ENCODE measurements at places on chromosomes 1 and 21. TPM values are rescaled to one million over a fixed set of nuclear protein-coding genes. Genes with fewer than 3 reads are reported as not detected.

GRCh38 chr1:70156529-70157120, 48.8 kb downstream of the LRRC40 start:
- DNase-seq = no peak

- DNase-seq = peak; percentile 54
These were observed 19.7 kb downstream of the ACBD6 start for GRCh38 chr1:180482425-180483275.

DNA sequence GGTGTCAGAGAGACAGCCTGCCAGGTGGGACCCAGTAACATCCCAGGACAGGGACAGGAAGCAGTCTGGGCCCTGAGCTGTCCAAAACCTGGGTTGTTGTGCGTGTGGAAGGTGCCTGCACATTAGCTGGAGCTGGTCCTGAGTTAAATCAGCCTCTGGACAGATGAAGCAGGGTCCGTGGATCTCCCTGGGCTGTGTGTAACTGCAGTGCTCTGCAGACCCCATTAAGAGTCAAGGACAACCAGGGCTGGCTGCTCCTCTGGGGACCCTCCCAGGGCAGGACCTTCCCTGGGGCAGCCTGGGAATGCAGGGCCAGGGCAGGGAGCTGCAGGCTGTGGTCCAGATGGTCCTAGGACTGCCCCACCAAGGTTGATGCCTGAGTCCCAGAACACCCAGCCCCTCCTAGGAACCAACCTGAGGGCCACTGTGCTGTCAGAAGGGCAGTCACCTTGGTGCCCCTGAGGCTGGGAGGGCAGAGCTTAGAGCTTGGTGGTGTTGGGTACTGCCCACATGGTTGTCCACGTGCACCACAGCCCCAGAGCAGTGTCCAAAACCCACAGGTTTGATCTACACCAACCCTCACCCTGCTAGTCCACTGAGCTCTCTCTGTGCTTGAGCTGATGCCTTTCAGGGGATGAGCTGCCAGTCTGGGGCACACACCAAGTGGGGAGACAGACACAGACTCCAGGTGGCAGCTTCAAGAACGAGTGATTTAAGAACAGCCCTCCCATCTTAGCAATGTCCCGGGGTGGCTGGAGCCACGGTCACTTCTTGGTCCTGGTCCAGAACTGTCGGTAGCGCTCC, 2.9 kb downstream of the MRPL55 start:
- DNase-seq = no peak

- no peak for DNase-seq
These were observed 3.6 kb downstream of the AK4 start for GRCh38 chr1:65151641-65152040.

GRCh38 chr1:219659684-219660083, 46.8 kb upstream of the ZC3H11B start:
- no peak for DNase-seq

- DNase-seq = no peak
These were observed 81.8 kb downstream of the KIAA0319L start for GRCh38 chr1:35475356-35475755.

- no peak for DNase-seq
These were observed 325.0 kb upstream of the ESRRG start for GRCh38 chr1:217048104-217048707.

DNA sequence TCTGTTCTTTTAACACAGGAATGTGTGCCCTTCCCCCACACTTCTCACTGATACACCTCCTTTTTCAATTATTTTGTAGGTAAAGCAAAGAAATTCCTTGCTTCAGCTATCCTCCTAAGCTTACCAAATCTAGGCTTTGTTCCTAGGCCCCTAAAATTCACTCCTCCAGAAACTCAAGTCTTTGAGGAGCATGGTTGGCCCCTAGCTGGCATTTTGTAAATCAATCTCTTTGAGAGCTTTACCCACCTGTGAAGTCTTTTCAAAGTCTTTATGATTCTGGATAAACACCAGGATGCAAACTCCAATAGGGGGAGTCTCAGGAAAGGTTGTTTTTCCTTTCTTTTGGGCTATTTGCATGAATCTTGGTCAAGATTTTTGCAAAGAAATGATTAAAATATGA, 82.9 kb upstream of the ZNF644 start:
- DNase-seq = no peak

DNA sequence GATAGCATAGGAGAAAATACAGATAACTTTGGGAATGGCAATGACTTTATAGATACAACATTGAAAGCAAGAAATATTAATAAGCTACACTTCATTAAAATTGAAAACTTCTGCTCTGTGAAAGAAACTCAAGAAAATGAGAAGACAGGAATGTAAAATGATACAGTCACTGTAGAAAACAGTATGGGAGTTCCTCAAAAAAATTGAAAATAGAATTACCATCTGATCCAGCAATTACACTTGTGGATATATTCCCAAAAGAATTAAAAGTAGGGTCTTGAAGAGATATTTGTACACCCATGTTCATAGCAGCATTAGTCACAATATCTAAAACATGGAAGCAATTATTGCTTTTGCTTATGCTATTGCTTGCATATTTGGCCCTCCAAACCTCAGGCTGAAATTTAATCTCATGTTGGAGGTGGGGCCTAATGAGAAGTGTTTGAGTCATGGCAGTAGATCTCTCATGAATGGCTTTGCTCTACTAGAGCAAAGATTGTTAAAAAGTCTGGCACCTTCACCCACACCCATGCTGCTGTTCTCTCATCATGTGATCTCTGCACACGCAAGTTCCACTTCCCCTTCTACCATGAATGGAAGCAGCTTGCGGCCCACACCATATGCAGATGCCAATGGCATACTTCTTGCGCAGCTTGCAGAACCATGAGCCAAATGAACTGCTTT, 15.3 kb upstream of the AHCYL1 start:
- no peak for DNase-seq

- no peak for DNase-seq
These were observed 72.9 kb upstream of the CTTNBP2NL start for GRCh38 chr1:112322983-112323678.

DNA sequence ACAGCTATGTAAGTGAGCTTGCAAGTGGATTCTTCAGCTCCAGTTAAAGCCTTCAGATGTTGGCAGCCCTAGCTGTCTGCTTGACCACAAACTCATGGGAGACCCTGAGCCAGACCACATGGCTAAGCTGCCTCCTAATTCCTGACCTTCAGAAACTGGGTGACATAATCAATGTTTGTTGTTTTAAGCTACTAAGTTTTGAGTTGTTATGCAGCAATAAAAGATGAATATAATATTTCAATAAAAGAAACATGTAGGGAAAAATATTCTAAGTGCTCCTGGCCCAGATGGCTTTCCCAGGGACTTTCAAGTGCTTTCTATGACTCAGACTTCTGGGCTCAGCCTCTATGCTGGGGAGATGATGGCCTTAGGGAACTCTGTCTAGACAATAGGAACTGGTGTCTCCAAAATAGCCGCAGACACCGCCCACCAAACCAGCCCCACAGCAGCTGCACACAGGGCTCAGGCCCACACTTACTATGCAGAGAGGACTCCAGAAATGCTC, 20.3 kb upstream of the AZIN2 start:
- peak; percentile 88 for DNase-seq

LCE3D gene
- polyA plus RNA-seq = not detected

S100A1 gene
- polyA plus RNA-seq = 15.0 TPM

SLC30A2 gene
- polyA plus RNA-seq = 0.48 TPM

PRAMEF25 gene
- not detected for polyA plus RNA-seq

CGN gene
- 2.5 TPM for polyA plus RNA-seq

DDR2 gene
- 50.5 TPM for polyA plus RNA-seq

CHRNB2 gene
- polyA plus RNA-seq = 0.34 TPM

CD34 gene
- 202 TPM for polyA plus RNA-seq

Data from muscle of arm (tissue), 14 donors.